ENCODE measurements at places on chromosomes 4 and X.

GRCh38 chr4:1967512-1968149, 41.1 kb downstream of the NELFA start:
- DNase-seq = no peak

DNA sequence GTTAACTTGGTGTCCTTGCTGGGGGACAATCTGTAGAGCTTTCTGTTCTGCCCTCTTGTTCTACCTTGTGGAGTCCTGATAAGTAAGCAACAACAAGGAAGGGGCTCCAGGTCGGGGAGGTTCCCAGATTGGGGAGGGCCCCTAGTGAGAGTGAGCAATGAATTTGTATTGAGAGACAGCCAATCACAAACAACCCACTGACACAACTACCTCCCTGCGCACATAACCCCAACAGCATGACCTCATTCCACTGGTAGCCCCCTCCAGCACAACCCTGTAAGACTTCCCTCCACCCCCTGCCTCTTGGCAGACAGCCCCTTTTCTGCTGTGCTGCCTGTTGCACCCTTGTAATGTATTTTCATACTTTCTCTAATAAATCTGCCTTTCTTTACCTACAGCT, 19.7 kb upstream of the PNPLA4 start:
- no peak for DNase-seq

DNA sequence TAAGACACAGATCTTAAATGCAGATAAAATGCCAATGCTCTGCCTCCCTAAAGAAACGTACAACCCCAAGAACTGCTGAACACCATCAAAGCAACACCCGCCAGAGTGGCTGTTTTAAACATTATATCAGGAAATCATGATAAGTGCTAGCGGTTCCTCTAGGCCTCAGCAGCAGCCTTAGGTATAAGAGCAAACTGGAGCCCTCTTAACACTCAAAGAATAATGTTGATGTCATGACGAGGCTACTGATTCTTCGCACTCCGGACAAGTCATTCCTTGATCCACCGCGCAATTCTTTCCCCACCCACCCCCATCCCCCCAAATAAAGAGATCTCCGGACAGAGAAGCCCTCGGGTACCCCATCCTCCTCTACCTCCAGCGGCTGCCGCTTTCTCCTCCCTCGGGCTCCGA, 507 bp downstream of the LIN54 start:
- no peak for DNase-seq

- no peak for DNase-seq
Measured at GRCh38 chrX:32842053-32842452, 369.3 kb downstream of the DMD start.

DNA sequence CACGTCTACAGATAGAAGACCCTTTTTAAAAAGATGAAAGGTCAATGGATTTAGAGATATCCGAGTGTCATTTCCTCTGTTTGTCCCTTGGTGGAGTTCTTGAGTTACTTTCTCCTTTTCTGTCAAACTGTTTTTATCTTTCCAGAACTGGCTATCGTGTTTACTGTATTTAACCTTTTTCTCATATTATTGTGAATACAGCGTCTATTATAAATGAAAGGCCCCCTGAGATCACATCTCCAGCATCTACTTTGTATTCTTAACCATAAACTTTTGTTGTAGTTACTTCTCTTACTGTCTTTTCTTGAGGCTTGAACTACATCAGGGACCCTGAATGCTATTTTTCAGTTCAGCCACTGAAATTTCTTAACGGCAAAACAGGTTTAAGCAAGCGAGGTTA, 4.0 kb upstream of the PCDH7 start:
- DNase-seq = no peak

- peak; percentile 71 for DNase-seq
Measured at GRCh38 chr4:184416913-184417734, 57.2 kb downstream of the IRF2 start.

GRCh38 chr4:95867919-95868318, 28.0 kb downstream of the PDHA2 start:
- no peak for DNase-seq

GRCh38 chrX:134599184-134599914, 58.9 kb downstream of the PLAC1 start:
- DNase-seq = peak; percentile 67

GRCh38 chr4:104416725-104417356, 77.9 kb downstream of the CXXC4 start:
- DNase-seq = no peak

GRCh38 chrX:84046403-84046984, 141.5 kb downstream of the RPS6KA6 start:
- DNase-seq = peak; percentile 19
